ENCODE measurements at places on chromosomes 7 and 10.

DNA sequence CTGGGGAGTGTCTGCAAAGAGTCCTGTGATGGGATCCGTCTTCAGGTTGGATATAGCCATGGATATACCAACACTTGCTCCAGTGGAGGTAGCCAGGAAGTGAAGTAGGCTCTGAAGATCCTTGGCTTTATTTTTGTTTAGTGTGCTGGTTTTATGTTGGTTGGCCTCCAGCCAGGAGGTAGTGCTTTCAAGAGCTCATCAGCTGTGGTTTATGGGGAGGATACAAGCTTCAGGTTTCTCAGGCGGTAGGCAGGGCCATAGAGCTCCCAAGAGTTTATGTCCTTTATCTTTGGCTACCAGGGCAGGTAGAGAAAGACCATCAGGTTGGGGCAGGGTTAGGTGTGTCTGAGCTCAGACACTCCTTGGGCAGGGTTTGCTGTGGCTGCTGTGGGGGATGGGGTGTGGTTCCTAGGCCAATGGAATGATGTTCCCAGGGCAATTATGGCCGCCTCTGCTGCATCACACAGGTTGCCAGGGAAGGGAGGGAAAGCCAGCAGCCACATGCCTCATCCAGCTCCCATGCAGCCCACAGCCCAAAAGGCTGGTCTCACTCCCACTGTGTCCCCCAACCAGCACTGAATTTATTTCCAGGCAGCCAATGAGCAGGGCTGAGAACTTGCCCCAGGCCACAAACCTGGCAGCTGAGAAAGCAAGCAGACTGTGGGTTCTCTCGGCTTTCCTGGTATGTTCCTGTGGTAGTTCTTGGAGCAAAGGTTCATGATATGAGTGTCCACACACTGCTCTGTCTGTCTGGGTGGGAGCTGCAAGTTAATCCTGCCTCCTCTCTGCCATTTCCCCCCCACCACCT lies 67.0 kb upstream of the PRLHR start:
- no peak for DNase-seq

- no peak for DNase-seq
These were observed 238.8 kb upstream of the BMPER start for GRCh38 chr7:33666531-33666930.

DNA sequence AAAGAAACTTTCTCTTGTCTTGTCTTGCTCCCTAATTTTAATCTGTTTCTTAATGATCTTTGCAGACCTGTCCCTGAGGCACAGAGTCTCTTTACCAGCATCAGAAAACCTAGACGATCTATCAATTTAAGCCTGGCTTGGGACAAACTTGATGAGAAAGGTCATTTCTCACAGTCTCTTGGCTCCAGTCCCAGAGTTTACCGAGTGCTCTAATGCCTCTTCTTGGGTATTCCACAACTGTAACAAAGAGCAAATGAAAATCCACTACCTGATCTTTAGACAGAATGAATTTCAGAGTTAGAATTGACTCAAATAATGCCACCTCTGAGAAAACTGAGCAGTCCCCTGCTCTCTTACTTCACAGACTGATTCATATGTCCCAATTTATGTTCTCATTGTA lies 106.4 kb upstream of the DNAJB12 start:
- no peak for DNase-seq

DNA sequence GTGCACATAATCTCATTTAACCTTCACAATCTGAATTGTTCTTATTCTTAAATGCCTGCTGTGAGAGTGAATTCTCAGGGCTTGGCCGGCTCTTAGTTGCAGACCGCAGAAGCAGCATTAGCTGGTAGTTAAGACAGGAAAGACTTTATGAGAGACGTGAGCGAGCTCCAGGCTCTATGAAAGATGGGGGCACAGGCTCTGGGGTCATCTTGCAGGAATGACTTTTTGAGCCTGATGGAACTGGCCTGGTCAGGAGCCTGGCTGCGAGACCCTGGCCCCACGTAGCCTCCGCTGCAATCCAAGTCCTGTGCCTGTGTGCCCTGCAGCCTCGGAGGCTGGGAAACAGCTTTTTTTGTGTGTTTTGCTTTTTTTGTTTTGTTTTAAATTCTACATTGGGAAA lies 958.8 kb upstream of the ZNF722 start:
- DNase-seq = no peak

DNA sequence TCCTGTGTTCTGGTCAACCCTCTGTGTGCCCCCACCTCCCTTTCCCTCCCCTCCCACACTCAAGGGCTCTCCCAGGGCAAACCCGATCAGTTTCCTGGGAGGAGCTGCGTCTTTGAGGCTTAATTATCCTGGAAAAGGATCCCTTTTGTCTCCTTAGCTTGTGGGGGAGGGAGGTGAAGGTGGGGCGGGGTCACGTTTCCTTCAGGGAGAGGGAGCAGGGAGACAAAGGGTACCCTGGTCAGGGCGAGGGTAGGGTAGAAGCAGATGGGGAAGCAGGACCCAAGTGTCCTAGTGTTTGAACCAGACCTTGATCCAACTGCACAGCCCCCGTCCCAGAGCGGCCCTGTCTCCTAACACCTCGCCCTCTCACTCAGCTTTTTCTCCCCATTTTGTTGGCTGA lies 90.1 kb downstream of the HIF1AN start:
- no peak for DNase-seq

DNA sequence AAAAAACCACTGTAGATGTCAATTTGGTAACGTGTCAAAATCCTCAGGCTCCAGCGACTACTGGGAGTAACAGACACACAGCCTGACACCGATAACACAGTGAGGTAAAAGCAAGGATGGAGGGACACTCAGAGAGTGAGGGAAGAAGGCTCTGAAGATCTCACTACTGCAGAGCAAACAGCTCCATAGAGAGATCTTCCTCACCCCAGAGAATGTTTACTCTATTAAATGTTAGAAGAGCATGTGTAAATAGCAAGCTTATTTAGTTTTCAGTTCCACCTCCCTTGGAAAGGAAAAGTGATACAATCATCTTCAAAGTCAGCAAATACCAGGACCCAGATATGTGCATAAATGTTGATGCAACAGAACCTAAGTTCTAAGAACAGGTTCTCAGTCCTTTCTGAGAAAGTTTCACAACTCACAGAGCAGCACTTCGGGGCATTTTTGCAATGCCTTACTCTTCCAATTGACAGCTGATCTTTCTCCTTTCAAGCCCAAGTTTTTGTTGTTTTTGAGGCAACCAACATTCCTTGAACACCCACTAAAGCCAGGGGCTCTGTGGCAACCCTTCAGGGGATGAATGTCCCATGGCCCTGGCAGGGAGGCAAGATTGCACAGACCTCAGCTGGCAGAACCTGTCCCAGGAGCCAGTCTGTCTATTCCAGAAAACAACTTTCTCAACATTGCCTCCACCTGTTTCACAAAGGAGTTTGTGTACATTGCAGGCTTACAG lies 177.4 kb downstream of the SFMBT2 start:
- no peak for DNase-seq

DNA sequence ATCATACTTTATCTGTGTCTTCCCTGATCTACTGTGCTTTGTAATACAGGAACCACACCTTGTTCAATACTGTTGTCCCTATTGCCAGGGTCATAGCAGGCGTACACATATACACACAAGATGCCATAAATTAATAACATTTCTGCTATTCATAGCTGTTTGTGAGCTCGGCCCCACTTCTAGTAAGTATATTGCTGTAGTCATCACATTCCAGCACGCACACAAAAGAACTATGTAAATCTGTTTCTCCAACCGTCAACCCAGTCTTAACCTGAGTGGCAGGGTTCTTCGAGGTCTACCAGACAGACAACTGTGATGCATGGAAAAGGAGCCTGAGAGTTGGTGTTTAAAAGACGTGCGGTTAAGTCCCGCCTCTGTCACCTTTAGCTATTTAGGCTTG lies 5.7 kb upstream of the CACNB2 start:
- no peak for DNase-seq

GRCh38 chr10:97140902-97141745 lies 44.6 kb downstream of the SLIT1 start:
- DNase-seq = peak; percentile 82

- no peak for DNase-seq
These were observed 40.5 kb downstream of the NRBF2 start for GRCh38 chr10:63173468-63174232.

DNA sequence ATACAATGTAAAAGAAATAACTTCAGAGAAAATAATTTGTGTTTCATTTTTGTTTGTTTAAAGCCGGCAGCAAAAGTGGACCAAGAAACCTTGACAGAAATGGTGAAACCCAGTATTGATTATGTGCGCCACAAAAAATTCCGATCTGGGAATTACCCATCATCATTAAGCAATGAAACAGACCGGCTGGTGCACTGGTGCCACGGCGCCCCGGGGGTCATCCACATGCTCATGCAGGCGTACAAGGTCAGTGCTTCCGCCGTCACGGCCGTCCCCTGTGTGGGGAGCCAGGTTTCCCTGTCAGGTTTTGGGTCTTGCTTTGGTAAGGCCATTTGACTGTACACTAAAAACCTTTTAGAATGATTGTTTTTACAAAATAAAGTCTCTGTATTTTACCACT lies 46.7 kb downstream of the LANCL2 start:
- DNase-seq = no peak

DNA sequence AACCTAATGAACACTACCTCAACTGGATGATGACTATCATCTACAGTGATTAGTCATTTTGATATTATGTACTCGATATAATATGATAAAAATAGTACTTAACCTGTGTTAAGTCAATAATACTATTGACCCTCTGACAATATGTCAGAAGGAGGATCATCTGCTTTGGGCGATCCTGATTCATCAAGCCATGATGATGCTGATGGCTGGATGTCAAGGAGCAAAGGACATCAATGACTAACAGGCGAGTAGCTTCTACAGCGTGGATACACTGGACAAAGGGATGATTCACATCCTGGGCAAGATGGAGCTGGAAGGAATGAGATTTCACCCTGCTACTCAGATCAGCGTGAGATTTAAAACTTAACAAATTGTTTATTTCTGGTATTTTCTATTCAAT lies 94.4 kb upstream of the SKAP2 start:
- no peak for DNase-seq

GRCh38 chr7:99742737-99743394 lies 7.9 kb upstream of the CYP3A7 start:
- DNase-seq = no peak

DNA sequence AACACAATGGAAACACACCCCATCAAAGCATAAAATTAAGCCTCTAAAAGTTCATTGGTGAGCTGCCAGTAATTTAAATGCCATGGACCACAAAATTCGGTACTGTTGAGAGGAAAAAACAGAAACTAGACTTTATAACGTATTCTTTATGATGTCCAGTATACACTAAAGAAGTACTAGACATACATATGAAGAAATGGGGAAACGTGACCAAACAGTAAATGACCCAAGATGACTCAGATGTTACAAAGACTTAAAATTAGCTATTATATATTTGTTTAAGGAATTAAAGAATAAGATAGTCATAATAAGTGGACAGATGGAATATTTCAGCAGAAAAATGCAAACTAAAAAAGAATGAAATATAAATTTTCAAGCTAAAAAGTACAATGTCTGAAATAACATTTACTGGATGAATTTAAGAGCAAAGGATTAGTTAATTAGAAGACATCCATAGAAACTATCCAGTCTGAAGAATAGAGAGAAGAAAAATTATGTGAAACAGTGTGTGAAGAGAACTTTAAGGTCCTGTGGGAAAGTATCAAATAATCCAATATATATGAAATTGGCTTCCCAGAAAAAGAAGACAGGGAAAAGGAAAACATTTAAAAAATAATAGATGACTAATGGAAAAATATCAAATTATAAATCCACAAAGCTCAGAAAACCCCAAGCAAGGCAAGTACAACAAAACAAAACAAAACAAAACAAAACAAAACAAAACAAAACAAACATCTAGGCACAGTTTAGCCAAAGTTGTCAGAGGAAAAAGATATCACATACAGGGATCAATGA lies 69.4 kb downstream of the SAMD9 start:
- DNase-seq = no peak

- no peak for DNase-seq
These were observed 137.4 kb downstream of the HGF start for GRCh38 chr7:81632418-81632817.

DNA sequence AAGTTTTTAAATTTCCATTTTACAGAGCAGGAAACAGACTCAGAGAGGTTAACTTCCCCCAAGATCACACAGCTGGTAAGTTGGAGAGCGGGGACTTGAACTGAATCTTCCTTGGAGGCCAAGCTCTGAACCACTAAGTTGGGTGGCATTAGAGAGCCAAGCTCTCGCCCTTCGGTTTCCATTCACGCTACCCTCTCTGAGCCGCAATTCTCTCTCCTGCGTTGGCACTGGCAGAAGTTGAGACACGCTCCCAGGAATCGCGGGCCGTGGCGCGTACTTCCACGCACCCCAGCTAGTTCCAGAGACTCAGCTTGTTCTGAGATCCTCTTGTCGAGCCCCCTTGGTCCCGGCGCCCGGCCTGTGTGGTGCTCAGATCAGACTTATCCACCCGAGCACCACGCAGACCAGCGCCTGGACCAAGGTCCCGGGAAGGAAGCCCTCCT lies 29.3 kb upstream of the VAX1 start:
- no peak for DNase-seq

GRCh38 chr10:11684717-11685645 lies 57.2 kb upstream of the ECHDC3 start:
- DNase-seq = peak; percentile 46

GRCh38 chr7:17405786-17406185 lies 107.3 kb downstream of the AHR start:
- DNase-seq = no peak

DNA sequence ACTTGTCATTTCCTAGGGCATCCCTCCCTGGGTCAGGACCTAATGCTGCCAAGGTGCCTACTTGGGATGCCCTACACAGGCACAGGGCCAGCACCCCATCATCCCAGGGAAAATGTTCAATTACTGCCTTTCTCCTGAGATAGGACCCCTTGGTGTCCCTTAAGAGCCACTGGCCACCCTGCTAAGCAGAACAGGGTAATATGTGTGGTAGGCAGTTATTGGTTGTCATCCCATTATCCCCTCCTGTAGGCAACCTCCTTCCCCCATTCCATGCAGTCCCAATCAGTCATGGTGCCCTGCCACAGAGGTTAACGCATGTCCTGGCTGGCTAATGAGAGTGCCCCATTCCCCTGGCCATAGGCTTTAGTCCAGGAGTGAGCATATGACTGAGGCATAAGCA lies 53.2 kb downstream of the PRLHR start:
- no peak for DNase-seq

- DNase-seq = no peak
These were observed 519.7 kb downstream of the LRMDA start for GRCh38 chr10:75950997-75951589.

- DNase-seq = no peak
These were observed 134.2 kb downstream of the SND1 start for GRCh38 chr7:127786184-127786583.

DNA sequence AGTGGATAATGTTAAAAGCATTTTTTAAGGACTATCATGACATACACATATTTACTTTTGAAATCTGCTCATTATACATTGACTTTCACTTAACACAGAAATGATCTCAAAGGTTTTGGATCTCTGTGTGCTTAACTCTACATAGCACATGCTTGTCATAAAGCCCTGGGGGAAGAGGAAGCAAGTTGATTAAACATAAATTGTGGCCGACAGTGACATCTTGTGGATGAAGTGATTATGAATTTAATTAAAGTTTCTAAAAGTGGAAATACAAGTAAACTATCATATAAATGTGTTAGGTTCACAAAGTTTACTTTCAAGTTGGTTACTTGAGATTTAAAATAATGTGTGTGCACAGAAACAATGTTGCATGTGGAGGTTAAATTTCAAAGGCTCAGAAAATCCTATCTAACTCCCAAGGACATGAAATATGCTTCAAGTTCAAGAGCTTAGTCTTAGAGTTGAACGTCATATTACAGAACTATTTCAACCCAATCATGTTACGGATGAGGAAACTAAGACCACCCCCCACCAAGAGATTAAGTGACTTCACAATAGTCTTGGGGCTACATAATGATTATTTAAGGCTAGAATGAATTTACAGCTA lies 1247.8 kb downstream of the GATA3 start:
- peak; percentile 76 for DNase-seq

Measured in lung (tissue), 17 donors.